ENCODE measurements at places on chromosomes 3 and 15.

DNA sequence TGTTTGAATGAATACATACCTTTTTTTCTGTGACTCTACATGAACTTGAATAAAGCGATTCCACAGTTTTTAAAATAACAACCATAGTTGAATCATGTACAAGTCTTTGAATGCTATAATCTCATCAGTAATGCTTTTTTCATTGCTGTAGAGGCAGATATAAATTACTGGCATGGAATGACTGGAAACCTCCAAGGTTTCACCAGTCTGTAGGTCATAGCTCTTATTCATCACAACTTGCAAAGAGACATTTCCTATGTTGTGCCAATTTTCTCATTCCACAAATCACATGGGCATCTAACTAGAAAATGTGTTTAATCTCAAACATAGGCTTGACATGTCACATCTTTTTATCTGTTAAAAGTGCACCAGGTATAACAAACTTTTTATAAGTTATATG, 407.1 kb upstream of the KCNMB2 start:
- DNase-seq: no peak

GRCh38 chr3:195160908-195161434, 110.0 kb downstream of the XXYLT1 start:
- no peak for DNase-seq

DNA sequence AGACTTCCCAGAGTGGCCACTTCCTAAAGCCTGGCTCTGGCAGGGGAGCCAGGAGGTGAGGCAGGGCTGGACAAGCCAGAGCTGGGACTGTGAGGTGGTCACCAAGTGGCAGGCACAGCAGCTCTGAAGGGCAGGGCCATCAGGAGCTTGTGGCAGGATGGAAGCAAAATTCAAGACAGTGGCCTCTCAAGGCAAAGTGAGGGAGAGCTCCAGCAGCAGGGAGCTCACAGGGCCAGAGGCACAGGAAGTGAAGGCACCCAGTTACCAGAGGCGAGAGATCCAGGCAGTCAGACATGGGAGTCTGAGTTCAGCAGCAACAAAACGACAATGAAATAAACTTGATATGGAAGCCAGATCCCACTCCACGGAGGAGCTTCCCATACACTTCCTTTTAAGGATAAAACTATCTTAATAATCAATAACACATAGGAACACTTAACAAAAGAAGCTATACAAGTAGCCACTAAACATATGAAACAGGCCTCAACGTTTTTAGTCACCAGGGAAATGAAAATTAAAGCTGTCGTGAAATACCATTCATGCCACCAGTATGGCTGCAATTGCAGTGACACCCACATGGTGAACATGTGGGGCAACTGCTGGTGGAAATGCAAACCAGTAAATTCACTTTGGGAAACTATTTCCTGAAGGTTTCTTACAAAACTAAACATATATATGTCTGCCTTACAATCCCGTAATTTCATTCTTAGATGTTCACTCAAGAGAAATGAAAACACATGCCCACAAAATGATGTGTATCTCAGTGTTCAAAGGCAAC, 35.4 kb upstream of the TMEM158 start:
- DNase-seq: no peak

- DNase-seq: no peak
Observed at GRCh38 chr3:181735911-181736310, 24.2 kb downstream of the SOX2 start.

DNA sequence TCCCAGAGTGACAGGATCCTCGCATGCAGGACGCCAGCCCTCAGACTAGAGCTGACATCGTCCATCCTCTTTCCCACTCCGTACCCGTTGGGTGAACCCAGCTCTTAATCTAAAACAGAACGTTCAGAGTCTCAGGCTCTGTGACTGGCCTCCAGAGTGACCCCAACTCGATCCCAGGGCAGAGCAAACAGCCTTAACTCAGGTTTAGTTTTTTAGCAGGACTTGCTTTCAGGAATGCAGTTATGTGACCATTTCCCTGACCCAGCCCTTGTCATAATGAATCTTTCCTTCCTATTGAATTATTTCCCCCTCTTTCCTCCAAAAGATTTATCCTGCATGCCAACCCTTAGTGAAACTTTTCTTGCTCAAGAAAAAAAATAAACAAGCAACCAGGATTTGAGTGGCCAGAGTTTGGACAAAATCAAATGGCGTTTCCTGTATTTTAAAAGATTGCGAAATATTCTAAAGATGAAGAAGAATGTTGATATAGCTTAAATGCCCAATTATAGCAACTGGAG, 47.8 kb upstream of the RARB start:
- DNase-seq: no peak

- DNase-seq: no peak
Observed at GRCh38 chr15:69141286-69141701, 19.1 kb upstream of the GLCE start.

GRCh38 chr3:127719369-127719768, 46.6 kb downstream of the ABTB1 start:
- DNase-seq: no peak

DNA sequence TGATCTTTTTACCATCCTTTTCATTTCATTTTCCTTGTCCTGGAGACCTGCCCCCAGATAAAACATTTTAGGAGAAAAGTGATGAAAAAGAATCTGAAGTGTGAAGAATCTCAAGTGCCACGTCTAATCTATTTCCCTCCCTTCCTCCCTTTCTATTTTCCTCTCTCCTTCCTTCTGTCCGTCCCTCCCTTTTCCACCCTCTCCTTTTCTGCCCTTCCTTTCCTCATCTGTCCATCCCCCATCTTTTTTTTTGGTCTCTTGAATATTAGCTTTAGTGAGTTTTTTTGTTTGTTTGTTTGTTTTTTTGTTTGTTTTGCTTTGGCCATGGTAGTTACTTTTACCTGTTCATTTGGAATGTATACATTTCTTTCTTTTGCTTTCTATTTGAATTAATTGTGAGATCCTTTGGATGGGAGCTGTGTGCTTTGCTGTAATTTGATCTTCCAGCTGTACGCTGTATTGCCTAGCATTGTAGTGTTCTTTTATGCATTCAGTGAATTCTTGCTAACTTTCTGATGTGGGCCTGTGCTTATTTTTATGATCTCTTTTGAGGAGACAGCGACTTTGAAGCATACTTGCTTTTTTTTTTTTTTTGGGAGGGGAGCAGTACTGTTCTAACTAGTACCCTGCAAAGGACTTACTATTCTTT, 19.2 kb downstream of the CDIN1 start:
- DNase-seq: no peak

DNA sequence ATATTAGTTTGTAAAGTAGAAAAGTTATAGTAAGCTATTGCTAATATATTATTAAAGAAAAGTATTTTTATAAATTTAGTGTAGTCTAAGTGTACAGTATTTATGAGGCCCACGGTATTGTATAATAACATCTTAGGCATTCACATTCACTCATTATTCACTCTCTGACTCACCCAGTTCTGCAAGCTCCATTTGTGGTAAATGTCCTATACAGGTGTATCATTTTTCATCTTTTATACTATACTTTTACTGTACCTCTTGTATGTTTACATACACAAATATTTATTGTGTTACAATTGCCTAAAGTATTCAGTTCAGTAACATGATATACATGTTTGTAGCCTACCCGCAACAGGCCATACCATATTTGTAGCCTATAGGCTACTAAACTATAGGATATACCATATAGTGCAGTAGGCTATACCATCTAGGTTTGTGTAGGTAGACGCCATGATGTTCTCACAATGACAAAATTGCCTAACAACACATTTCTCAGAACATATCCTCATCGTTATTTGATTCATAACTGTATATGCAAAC, 246.8 kb upstream of the ALCAM start:
- DNase-seq: no peak

GRCh38 chr3:16906682-16907081, 21.9 kb downstream of the PLCL2 start:
- peak; percentile 63 for DNase-seq

- no peak for DNase-seq
Observed at GRCh38 chr3:177725165-177725564, 527.9 kb upstream of the TBL1XR1 start.

GRCh38 chr3:156803952-156804741, 22.0 kb upstream of the LEKR1 start:
- DNase-seq: peak; percentile 34

GRCh38 chr15:98650417-98651035, 2.2 kb downstream of the IGF1R start:
- DNase-seq: peak; percentile 51

GRCh38 chr15:50192926-50193620, 11.1 kb downstream of the SLC27A2 start:
- DNase-seq: no peak

- no peak for DNase-seq
Observed at GRCh38 chr3:177730814-177731213, 533.5 kb upstream of the TBL1XR1 start.

- peak; percentile 35 for DNase-seq
Observed at GRCh38 chr3:45135959-45136358, 10.2 kb downstream of the CDCP1 start.

- peak; percentile 18 for DNase-seq
Observed at GRCh38 chr15:43775411-43775965, 1.3 kb downstream of the ELL3 start.

GRCh38 chr15:96328877-96329195, 1.7 kb upstream of the NR2F2 start:
- DNase-seq: no peak

DNA sequence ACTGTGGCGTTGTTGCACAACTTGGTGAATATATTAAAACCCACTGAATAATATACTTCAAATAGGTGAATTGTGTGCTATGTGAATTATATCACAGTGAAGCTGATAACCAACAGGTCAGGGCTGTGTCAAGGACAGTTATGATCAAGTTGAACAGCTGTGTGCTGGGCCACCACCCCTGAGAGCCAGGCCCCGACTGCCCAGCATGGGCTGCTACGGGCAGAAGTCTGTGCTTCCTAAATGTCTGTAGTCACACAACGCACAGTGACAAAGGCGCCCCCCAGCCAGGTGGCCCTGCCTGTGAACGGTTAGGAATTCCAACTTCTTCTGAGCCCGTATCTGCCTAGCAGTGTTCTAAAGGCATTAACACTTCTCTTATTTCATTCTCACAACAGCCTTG, 32.8 kb downstream of the TKT start:
- no peak for DNase-seq

- DNase-seq: no peak
Observed at GRCh38 chr3:69207031-69207430, 84.6 kb upstream of the LMOD3 start.

DNA sequence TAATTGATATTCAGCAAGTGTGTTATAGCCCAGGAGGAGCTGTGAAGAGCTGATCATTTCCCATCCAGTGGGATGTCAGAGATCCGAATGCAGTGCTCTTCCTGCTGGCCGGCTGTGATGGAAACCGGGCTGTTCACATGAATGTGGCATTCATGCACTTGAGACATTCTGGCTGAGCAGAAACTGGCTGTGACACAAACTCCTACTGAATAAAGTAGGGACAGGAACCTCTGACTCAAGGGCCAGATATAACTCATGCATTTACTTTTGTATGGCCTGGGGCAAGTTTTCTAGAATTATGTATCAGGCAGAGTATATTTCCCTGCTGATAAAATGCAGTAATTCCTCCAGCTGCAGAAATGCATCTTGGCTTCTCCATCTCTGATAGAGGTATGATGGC, 83.4 kb upstream of the FAM3D start:
- no peak for DNase-seq

DNA sequence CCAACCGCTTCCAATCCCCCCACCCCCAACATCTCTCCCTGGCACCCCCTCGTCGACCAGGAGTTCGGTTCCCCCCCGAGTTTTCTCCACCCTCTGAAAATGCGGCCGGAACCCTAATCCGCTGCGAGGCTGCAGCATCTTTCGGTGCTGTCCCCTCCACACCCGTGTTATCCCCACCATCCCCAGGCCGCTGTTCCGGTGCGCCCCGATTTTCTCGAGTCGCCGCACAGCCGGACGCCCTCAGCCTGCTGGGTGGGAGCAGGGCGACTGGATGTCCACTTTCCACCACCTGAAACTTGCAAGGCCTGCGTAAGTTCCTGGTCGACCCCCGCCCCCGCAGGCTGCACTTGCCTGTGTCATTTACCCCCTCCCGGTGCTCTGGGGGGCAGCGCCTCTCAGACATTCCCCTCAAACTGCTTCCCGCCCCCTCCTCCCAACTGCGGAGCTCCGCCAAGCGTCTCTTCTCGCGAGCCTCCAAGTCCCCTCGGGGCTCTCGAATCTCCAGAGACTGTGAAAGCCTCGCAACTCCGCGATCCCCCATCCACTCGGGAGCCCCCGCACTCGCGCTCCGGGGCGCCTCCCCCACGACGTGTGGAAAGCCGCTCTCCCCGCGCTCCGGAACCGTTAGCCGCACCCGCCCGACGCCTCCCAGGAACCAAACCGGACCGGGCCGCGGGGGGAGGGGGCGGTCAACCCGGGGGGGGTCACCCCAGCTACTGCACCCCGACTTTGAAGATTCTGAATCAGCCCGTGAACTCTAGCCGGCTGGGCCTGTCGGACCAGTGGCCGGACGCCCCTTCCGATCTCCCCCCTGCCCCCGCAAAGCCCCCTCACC, 566 bp downstream of the ETV5 start:
- peak; percentile 52 for DNase-seq

GRCh38 chr15:41851755-41852370, 13.2 kb downstream of the PLA2G4B start:
- no peak for DNase-seq

DNA sequence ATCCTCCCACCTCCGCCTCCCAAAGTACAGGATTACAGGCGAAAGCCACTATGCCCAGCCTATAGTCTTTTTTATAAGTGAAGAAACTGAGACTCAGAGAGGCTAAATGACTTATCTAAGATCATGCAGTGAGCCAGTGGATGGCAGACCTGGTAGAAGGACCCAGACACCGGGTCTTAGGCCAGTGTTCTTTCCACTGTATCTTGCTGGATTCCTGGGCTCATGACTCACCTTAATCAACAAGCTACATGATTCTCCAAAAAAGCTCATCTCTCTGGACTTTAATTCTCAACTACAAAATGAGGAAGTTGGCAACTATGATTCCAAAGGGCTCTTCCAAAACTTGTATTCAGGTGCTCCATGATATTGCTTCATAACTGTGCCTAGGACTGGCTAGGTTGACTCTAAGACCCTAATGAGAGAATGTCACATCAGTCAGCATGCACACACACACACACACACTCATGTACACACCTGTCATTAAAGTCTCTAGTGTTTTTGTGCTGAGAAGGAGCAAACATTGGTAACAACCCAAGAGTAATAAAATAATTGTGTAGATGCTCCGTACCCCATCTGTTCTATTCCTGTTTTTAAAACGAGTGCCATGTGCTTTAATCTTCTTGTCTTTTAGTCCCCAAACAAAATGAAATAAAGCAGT, 89.7 kb upstream of the SLC4A7 start:
- DNase-seq: no peak

Measured in erythroblast (primary cell).